ENCODE measurements at places on chromosomes 5 and 9.

- DNase-seq = no peak
Observed at GRCh38 chr5:17229313-17229712, 11.9 kb downstream of the BASP1 start.

GRCh38 chr5:16461782-16462181 is 3.8 kb downstream of the ZNF622 start:
- no peak for DNase-seq

- no peak for DNase-seq
Observed at GRCh38 chr5:89280103-89281037, 397.4 kb upstream of the MEF2C start.

GRCh38 chr9:123825342-123826060 is 104.4 kb downstream of the DENND1A start:
- no peak for DNase-seq

DNA sequence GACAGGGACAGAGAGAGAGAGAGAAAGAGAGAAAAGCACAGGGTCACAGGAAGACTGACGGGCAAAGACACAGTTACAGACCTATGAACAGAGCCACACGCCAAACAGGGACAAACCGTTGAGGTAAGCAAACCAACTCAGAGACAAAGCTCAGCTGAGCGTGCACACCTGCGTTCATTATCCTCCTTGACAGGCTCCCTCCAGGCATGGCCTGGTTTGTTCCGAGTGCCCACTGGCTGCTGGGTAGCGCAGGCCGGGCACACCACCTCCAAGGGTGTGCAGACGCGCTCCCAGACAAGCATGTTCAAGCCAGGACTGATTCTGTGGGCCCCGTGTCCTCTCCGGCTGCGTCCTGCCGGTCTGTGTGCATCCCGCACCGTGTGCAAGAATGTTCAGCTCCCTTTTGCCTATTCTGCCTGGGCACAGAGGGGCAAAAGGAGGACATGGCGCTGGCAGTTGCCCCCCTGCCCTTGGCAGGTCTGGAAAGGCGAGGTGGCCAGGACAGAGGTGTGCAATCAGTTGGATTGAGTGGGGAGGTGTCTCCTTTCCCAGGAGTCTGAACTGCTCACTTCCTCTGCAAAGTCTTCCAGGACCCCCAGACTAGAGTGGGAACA is 467 bp upstream of the SMIM32 start:
- DNase-seq = no peak

DNA sequence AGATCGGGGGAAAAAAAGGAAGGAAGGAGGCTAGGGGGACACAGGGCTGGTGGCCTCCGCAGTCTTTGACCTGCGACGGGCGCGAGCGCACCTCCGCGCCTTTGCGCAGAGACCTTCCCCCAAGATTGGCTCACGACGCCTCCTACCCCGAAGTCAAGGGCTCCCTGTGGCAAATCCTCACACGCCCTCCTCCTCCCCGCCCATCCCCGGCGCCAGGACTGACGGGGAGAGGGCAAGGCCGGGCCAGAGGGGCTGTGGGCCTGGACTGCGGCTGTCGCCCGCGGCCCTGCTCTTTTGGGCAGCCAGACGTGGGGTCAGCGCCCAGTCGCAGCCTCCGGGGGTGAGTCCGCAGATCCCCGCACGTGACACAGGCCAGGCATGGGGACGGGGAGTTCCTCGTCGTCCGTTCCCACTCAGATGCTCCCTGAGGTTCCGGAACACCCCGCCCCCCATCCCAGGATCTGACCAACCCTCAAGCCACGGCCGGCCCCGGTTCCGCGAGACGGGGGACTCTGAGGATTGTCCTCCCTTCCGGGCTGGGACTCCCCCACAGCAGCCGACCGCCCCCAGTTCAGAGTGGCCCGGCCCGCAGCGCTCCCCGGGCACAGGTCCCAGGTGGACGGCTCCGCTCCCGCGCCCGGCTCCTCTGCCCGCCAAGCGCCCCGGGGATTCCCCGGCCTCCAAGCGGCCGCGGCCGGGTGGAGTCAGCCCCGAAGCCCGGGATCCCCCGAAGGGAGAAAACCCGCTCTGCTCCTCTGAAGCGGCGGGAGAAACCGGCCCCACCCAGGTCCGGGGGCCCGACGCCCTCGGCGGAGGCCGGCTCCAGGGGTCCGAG is 543 bp upstream of the ANKRD33B start:
- no peak for DNase-seq

GRCh38 chr5:320524-321229 is 837 bp upstream of the AHRR start:
- DNase-seq = no peak

DNA sequence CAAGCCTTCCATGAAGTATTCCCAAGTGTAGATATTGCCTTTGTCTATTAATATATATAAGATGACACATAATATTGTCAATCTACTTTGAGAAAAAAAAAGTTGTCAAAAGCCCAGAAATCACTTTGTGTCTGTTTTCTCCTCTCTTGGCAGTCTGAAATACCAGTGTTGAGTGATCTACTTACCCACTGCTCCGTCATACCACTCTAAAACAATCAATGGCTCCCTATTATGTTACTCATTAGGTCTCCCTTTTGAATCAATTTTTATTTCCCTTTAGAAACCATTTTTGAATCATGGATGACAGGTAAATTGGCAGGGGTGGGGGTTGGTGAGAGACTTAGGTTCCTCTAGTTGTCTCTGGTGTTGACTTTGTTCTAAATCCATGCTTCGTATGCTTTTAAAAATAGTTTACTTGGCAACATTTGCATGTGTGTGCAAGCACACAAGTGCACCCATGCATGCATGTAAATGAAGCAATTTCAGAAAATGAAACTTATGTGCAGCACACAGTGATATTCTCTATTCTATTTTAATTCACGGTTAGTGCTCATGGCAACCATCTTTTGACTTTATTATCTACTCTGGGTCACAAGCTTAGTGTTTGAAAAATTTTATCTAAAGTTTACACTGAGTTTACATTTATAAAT is 378.9 kb downstream of the RAB3C start:
- no peak for DNase-seq

DNA sequence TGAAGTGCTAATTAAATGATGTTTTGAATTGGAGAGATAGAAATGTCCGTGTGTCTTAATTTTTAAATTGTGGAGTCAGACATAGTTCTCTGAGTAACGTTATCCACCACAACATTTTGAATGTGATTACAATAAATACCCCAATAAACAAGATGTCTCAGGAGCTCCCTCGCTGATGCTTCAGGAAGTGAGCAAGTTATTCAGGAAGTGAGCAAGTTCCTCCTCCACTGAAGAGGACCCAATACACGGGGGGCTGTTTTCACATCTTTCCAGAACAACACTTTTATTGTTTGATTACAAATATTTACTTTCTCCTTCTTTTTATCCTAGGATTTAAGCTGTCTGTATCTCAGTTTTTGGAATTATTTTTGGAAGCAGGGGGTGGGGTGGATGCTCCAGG is 363.8 kb downstream of the LRRC70 start:
- no peak for DNase-seq

GRCh38 chr5:164481270-164481669 is 975.9 kb downstream of the MAT2B start:
- no peak for DNase-seq

DNA sequence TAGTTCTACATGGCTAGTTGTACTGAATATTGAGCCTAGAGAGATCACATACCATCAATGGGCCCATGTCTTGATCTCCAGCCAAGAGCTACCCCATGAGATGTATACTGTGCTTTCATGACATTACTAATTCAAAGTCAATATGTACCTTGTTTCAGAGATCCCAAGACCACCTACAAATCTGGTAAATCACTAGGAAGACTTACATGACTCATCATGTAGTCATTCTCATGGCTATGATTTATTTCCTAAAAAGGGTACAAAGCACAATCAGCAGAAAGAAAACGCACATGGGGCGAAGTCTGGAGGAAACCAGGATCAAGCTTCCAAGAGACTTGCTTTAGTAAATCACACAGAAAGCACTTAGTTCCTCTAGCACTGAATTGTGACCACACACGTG is 103.0 kb downstream of the PCSK5 start:
- no peak for DNase-seq

GRCh38 chr5:113663879-113664541 is 150.5 kb downstream of the YTHDC2 start:
- no peak for DNase-seq

DNA sequence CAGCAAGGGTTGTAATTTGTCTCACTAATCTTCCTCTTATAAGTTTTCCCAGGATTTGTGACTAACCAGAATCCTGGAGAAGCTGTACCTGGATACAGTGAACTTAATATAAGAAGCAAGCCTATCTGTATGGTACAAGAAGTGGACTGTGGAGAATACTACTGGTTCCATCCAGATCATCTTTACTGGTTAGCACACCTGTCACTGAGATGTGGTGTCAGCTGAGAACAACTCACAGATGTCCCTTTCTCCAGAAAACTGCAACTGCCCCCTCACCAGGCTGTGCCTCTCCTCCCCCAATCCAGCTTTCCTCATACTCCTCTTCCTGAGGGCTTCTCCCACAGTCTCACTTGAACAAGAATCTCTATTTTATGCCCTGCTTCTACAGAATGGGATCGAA is 4.9 kb downstream of the FBXO10 start:
- no peak for DNase-seq

GRCh38 chr9:38523121-38523520 is 97.3 kb downstream of the ANKRD18A start:
- DNase-seq = no peak

- DNase-seq = no peak
Observed at GRCh38 chr5:2505217-2505616, 246.3 kb downstream of the IRX2 start.

DNA sequence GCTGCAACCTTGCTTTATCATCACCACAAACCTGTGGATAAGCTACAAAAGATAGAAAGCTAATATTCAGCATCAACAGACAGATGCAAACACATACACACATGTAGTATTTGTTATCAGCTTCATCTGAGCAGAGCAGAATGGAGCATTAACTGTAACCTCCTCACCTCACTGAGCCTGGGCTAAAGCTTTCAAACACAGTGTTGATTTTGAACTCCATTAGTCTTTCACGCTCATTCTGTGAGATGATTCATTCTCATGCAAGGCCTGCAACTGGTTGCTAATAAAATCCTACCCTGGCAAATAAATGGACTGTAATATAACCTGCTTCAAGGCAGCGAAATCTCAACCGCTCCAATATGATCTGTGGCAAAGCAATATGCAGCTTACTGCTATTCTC is 1360.6 kb upstream of the ACO1 start:
- DNase-seq = no peak

DNA sequence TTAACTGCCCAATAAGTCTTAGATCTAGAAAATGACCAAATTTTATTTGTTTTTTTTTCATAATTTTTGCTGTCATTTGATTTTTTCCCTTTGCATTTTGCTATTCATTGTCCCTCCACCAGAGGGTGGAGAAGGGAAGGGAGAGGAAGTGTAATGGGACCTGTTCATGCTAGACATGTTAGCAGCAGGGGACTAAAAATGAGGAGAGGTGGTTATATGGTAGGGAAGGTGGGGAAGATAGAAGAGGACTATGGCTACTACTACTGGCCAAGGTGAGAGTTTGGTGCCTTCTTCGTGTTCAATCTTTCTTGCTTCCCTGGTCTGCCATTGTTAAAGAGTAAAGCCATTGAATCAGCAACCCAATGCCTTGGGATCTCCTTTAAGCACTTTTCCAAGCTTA is 6.4 kb downstream of the GRIA1 start:
- DNase-seq = no peak

GRCh38 chr9:34179213-34180136 is 632 bp downstream of the UBAP1 start:
- DNase-seq = no peak

DNA sequence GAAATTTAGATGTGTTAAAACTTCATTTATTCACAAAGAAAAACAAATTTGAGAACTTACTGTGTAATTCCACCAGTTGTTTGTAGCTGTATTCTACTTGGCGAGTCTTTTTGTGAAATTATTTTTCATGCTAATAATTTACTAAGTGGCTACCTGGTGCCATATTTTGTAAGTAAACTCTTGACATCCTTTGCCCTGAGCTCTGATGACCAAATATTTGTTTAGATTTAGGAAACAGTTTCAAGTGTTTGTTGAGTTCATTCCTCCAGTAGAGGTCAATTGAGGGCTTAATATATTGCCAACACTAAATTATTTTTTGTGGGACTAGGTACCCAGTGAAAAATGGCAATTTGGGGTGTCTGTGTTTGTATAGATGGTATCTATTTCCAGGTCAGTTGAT is 3.7 kb downstream of the CNTLN start:
- no peak for DNase-seq

DNA sequence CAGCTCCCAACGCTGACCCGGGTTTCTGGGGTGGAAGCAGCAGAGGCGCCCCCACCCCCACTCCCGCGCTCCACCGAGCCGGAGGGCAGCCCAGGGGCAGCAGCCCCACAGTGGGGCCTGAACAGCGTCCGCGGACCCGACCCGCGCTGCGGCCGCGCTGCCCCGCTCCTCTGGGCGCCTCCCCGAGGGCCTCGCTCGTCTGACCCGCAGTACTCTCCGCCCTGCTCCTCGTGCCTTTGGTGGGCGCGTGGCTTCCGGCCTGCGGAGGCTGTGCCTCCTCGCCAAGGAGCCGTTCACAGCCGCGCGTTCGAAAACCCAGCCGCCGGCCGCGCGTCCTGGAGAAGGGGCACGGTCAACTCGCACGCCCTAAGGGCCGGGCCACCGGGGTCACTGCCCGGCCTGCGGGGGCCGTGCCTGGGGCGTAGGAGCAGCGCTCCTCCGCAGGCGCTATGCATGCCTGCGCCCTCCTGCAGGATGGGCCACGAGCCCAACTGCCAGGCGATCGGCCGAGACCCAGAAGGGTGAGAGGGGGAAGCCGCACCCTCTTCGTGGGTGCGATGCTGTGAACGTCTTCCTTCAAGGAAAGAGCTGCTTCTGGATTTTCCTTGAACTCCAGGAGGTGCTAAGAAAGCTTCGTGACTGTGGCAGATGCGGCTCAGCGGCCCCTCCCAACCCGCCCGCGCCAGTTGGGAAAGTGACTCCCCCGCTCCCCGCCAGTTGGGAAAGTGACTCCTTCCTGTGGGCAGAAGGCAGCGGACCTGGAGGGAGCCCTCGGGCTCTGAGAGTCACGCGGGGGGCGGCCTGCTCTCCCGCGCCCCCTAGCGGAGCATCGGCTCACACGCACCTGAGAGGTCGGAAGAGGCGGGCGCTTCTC is 82.7 kb downstream of the HSD17B3 start:
- no peak for DNase-seq

DNA sequence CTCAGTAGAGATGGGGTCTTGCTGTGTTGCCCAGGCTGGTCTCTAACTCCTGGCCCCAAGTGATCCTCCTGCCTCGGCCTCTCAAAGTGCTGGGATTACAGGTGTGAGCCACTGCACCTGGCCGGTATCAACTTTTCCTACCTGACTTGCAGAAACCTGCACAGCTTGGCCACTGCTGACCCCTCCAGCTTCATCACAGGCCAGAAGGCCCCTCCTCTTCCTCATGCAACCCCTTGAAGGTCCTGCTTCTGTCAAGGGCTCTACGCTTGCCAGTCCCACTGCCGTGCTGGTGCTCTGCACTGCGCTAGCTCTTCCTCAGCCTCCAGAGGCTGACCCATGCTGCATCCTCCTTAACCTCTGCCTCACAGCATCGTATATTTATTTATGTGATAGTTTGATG is 32.5 kb upstream of the RNU6ATAC start:
- no peak for DNase-seq

DNA sequence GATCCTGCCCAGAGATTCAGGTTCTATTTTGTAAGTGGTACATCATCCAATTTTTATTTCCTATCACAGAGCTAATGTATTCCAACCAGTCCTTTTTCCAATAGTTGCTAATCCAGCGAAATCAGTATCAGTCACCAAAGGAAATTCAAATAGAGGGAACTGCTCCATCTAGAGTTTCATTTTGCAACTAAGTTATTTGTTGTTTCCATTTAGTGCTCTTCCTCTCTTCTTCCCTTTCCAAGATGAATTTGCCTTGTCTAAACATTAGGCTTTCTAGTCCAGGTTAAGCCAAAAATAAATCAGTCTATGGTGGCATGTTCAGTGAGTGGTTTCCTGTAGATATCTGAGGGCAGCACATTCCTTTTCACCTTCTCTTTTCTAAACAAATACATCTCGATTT is 79.8 kb upstream of the SPATA31D4 start:
- no peak for DNase-seq

Measured in caudate nucleus (tissue), 63 donors.